ENCODE measurements at places on chromosomes 12 and 14.

GRCh38 chr14:96502621-96503305, 581 bp downstream of the PAPOLA start:
- DNase-seq = no peak

- no peak for DNase-seq
Measured at GRCh38 chr14:41457393-41457792, 149.3 kb upstream of the LRFN5 start.

DNA sequence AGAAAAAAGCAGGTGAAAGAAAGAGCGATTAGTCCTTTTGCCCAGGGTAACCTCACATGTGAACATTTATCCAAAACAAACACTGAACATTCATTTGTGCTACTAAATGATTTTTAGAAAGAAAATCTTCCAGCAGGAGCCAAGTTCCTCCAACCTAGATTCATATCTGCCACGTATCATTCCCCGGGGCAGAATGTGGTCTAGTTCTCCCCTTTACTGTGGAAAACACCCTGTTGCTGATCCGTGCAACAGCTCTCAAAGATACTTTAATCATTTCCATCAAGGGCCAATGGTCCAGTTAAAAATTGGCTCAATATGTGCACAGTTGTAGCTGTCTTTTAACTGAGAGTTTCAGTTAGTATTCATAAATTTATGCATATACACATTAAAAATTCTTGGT, 479.1 kb downstream of the ATP23 start:
- DNase-seq = no peak

GRCh38 chr12:109432431-109432830, 44.7 kb downstream of the KCTD10 start:
- DNase-seq = no peak

- no peak for DNase-seq
Measured at GRCh38 chr12:3751151-3752095, 1.5 kb downstream of the CRACR2A start.

DNA sequence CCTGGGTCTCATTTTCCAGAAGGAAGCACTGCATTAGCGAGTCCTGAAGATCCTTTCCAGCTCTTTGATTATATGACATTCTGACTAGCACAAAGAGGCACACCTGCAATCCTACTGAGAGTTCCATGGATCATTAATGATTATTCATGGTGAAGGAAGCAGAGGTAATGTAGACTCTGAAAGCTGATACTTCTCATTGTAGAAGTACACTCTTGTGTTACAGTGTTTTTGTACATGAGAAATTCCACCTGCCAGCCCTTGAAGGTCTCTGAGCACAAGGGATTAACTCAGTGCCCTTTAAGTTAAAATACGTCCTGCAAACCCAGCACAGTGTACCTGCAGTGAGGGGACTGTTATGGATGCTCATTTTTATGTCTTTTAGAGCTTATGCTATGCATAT, 558.8 kb upstream of the FBXO33 start:
- DNase-seq = no peak

- no peak for DNase-seq
Measured at GRCh38 chr12:109731231-109731731, 17.7 kb downstream of the FAM222A start.

DNA sequence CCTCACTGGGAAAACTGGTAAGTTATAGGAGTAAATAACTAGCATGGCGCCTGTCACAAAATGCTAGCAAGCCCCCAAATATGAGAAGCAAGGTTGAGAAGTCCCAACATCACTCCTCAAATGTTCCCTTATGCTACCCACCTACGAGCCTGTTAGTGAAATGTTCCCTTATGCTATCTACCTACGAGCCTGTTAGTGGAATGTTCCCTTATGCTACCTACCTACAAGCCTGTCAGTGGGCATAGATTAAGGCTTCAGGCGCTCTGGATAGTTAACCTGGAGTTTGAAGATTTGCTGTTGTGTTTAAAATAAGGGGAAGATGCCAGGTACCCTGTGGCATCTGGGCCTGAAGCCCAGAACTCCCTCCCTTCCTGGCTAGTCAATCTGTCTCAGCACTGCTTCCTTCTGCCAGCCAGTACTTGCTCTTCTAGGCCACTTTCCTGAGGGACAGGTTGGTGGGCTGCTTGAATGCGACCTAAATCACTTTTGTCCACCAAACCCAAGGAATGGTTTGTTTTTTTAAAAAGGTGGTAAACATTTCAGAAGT, 67.1 kb upstream of the SINHCAF start:
- no peak for DNase-seq

DNA sequence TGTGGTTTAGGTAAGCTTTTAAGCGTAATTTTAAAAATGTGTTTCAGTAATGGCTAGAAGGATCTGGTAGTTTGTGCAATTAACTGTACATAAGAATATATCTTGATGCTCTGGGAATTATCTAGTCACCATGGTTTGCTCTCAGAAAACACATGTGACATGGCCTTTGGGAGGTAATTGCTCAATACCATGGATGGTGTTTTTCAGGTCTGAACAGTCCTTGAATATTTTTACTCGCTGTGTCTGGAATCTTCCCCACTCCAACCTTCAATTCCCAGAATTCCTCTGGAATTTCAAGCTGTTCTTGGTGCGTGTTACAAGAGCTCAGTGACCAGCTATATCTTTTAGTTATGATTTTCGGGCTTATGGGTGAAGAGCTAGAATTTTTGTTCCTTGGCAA, 85.3 kb downstream of the DAAM1 start:
- DNase-seq = no peak

DNA sequence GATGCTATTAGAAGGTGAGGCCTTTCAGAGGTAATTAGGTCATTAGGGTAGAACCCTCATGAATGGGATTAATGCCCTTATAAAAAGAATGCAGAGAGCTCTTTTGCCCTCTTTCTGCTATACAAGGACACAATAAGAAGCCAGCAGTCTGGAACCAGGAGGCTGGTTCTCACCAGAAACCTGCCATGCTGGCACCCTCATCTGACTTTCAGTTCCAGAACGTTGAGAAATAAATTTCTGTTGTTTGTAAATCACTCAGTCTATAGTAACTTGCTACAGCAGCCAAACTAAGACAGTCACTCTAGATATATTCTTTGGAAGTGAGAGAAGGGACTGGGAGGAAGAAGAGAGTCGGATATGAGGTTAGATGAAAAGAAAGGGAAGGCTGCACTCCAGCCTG, 125.0 kb upstream of the MYF6 start:
- no peak for DNase-seq

GRCh38 chr12:54759751-54760150, 94.6 kb upstream of the MUCL1 start:
- DNase-seq = no peak

- DNase-seq = no peak
Measured at GRCh38 chr12:124267205-124267778, 27.6 kb upstream of the RFLNA start.

DNA sequence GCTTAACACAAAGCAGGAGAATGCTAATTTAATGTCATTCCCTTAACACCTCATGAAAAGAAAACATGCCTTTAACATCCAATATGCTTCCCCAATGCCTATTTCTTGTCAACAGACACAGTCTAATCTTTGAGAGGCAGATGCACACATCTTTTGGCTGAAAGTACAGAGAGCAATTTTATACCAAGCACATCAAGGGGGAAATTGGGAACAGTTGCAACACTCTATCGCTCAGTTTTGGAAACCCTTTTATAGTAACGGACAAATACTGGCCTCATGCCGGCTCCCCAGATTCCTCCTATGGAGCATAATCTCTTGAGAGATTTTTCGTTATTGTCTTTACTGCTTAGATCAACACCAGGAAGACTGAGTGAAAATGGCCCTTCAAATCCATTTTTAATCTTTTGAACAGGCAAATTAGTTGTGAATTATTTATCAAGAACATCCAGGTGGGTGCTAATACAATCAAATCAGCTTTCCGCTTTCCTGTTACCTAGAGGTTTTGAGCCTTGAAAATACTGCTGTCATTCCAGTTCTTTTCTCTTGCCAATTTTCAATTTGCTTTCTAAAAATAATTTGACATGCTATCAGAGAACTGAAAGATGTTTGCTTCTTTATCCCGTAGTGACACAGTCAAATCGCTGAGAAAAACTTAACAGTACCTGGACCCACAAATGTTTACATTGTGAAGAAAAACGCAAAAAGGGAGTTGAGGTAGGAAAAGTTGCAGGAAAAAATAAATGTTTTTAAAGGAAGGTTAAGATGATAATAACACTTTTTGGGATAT, 60.7 kb upstream of the CAND1 start:
- no peak for DNase-seq

GRCh38 chr12:16524378-16524777, 81.6 kb downstream of the LMO3 start:
- DNase-seq = no peak

GRCh38 chr12:62128175-62128975, 131.8 kb upstream of the USP15 start:
- no peak for DNase-seq

DNA sequence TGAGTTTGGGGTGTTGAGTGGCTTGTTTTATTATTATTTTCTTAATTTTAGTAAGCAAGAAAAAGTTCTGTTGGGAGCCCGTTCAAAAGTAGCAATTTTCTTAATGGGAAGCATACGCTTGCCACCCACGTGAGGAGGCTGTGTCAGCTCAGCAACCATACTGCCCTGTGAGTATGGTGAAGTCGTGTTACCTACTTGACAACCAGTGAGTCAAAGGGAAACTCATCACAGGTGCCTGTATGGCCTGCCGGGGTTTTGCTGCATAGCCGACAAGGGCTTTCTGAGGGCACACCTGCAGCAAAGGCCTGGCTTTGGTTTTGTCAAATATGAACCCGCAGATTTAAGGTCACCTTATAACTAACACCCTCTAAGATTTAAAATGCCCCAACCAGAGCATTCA, 31.1 kb downstream of the PITPNM2 start:
- DNase-seq = no peak

DNA sequence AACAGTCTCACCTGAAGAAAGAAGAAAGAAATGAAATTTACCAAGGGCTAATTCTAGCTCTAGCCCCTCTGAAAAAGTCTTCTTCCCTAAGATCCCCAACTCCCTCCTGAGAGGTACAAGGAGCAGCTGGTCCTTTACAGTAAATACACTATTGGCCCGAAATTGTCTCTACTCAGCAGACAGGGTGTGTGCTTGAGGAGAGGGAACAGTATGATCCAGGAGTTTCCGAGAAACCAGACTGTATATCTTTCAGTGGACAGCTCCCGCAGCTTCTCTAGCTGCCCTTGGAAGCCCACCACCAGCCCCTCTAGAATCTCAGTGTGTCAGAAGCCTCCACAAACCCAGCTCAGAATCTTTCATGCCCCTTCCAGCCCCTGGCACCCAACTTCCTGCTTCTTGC, 8.1 kb downstream of the GPR84 start:
- no peak for DNase-seq

DNA sequence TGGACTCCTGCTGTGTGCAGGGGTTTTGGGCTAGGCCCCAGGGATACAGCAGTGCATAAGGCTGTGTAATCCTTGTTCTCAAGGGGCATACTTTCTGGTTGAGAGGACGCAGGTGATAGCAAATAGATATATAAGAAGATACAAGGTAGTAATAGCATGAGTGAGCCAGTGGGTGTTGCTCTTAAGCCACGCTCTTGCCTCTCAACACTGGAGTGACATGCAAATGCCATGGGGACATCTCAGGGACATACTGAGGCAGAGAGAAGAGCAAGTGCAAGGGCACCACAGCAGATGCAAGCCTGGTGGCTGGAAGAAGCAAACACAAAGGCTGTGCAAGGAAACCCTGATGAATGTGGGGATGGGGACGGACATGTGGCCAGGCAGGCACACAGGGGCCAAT, 223.3 kb downstream of the CHST11 start:
- DNase-seq = no peak

DNA sequence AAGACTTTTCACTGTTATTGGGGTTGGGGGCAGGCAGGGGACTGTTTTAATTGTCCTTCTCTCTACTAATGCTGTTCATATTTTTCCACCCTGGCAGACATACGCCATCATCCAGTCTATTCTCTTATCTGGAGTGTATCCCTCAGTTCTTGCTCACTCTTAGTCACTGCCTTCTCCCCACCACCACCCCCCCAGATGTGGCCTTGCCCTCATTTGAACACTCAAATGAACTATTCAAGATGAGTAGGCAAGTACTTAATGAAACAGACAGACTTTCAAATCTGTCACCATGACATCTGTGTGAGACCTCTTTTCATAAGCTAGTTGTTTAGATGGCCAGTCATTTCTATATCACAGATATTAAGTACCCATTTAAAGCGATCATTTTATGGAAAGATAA, 10.1 kb downstream of the NUDT4 start:
- no peak for DNase-seq

DNA sequence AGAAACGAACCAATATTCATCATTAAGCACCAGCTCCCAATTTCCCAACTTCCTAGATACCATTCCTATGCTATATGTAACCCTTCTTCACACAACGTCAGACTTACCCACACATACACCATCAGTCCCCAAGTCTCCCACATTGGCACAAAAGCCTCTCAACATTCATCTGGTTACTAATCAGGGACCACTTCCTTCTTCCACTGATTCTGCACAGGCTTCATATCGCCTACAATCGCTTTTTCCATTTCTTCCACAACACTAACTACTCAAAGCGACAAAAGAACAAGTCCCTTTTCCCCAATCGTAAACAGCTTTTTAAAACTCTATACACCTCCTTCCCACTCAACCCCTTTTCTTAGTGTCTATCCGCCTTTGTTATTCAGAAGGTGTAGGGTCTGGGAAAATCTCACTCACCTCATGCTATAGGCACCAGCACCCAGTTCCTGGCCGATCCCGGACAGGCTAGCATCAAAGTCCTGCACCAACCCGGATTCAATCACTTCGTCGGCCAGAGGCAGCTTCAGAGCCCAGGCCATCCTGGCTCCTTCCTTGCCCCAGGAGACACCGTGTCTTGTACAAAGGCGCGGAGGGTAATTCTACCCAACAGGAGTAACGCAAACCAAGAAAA, 936 bp downstream of the TFCP2 start:
- DNase-seq = no peak

DNA sequence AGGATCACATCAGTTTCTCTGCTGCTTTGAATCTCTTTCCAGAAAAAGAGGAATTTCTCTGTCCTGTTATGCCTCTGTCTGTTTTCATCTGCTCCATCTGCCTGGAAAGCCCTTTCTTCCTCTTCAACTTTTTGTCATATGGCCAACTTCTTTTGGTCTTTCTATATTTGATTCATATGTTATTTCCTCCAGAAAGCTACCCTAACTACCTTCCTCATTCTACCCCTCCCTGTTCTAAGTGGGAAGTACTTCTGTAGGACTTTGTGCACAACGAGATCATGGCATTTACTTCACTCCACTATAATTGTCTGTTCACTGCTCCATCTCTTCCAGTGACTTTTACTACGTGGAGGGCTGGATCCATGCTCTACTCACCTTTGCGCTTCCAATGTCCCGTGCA, 5.9 kb downstream of the CLEC4D start:
- no peak for DNase-seq

- DNase-seq = no peak
Measured at GRCh38 chr14:20617138-20618003, 24.1 kb downstream of the OR6S1 start.

DNA sequence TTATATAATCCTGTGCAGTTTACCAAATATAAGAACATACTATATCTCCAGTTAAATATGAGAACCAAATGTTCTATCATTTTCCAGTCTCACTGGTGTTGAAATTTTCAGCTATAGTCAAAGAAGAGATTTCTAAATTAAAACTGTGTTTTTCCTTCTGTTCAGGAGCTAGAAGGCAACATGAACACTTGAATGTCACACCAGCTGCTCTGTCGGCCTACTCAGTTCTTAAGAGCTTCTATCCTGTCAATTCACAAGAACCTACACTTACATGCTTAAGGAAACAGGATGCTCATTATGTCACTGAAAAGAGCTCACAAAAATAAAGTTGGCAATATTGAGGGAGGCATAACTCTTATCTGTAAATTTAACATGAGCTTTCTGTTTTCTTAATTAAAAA, 43.1 kb downstream of the ATP2B1 start:
- DNase-seq = no peak

- no peak for DNase-seq
Measured at GRCh38 chr12:1837541-1838204, 17.3 kb downstream of the LRTM2 start.

All from GOT3 (cell line).